Omental fat pad (tissue), 4 donors: ENCODE measurements at places on chromosomes 1 and 21. TPM values are rescaled to one million over a fixed set of nuclear protein-coding genes. Genes with fewer than 3 reads are reported as not detected.

BEND5 gene
- 1.0 TPM for total RNA-seq

TMIGD3 gene
- 17.1 TPM for total RNA-seq

FAM177B gene
- not detected for total RNA-seq

MRPS6 gene
- total RNA-seq = 26.4 TPM

RPS6KA1 gene
- total RNA-seq = 11.4 TPM

SPSB1 gene
- total RNA-seq = 33.5 TPM

DENND2D gene
- 19.5 TPM for total RNA-seq

PKLR gene
- not detected for total RNA-seq

GRCh38 chr1:37755290-37755689 lies 9.6 kb downstream of the EPHA10 start:
- DNase-seq = no peak

GRCh38 chr1:207659545-207660153 lies 14.7 kb downstream of the CR1L start:
- no peak for DNase-seq

- DNase-seq = no peak
Measured at GRCh38 chr1:6872573-6873261, 87.5 kb downstream of the CAMTA1 start.

DNA sequence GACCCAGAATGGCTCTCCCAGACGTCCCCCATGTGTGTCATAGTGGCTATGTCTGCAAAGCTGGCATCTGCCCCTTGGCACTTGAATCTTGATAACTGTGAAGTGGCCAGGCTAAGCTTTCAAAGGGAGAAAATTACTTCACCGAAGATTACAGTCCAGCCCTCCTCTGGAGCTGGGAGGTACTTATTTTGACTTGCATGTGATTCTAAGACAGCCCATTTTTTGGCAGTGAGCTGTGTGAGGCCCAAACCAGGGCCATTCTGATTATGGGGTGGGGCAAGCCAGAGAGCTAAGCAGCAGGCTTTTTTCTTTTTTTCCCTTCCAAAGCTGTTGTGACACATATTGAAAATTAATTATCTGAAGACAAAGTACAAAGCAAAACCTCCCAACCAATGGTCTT lies 42.1 kb upstream of the C8B start:
- no peak for DNase-seq

GRCh38 chr1:173744651-173745050 lies 29.9 kb downstream of the KLHL20 start:
- DNase-seq = no peak

- DNase-seq = no peak
Measured at GRCh38 chr1:53271446-53272090, 33.2 kb upstream of the MAGOH start.

DNA sequence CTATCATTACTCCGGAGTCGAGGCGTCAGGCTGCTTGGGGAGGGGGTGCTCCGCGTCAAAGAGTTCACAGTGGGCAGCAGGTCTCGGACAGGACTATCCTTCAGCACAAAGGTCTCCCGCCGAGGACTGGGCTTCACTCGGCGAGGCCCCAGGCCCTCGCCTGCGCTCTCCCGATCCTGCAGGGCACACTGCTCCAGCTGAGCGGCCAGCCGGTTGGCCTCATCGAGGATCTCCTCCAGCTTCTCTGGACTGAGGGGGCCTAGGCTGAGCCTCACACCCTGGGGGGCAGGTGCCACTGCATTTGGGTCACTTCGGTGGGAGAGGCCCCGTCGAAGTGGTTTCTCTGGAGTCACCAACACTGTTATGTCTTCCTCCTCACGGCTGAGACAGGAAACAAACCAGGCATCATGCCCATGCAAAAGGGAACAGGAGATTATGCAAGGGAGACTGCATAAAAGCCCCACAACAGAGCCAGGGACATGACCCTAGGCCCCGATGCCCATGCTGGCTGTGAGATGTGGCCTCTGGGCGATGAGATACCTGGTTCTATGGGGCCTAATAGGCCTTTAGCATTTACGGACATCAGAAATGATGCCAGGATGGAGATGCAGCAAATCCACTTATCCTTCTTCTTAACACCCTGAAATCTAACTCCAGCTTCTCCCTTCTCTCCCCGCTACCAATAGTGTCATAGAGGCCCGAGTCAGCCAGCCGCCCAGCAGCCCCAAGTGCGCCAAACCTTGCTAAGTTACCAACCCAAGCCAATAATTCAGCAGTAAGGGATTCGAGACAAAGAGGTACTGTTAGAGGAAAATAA lies 1.1 kb downstream of the PSRC1 start:
- no peak for DNase-seq

- DNase-seq = no peak
Measured at GRCh38 chr1:66090859-66091457, 298.3 kb downstream of the PDE4B start.

DNA sequence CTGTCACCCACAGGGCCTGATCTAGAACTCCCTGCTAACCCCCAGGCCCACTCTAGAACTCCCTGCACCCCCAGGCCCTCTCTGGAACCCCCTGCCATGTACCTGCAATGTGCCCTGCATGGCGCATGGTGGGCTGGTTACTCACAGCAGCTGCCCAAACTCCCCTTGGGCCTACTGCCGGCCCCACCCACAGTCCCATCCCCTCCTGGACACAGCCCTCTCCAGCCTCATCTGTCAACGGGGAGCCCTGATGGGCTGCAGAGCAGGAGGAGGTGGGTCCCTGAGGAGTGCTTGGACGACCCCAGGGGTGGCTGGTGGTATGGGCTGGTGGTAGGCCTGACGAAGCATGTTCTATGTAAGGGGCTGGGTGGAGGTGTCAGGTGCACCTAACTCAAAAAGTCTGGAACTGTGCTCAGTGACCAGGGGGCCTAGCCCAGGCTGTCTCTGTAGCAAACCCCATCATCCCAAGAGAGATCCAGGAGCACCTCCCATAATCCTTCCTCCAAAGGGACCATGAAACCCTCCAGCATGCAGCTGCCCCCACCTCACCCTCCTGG lies 19.0 kb upstream of the PRSS38 start:
- no peak for DNase-seq

DNA sequence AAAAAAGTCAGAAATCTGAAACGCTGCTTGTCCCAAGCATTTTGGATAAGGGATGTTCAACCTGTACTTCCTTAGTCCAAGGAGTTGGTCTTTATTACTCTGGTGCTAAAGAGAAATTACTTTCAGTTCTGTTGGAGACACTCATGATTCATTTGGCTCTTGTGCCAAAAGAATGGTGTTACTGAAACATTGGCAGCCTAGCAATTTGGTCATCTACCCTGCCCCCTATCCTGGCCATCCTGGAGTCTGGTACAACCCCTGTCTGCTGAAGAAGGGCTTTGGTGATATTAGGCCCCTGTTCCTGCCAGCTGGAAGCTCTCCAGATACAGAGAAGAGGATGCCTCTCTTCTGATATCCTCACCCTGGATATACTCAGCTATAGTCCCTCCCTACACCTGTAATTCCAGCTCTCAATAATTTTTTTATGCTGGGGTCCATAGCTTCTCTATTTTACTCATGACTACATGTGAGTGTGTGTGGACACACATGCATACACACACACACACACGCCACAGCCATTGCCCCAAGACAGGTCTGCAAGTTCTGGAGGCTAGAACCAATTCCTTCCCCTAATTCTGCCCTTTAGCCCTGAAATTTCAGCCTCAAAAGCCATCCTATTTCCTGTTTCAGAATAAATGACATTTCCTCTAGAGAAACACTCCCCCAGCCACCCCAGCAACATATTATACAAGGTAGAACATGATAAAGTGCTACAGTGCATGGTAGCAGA lies 40.0 kb downstream of the LHX8 start:
- DNase-seq = no peak

DNA sequence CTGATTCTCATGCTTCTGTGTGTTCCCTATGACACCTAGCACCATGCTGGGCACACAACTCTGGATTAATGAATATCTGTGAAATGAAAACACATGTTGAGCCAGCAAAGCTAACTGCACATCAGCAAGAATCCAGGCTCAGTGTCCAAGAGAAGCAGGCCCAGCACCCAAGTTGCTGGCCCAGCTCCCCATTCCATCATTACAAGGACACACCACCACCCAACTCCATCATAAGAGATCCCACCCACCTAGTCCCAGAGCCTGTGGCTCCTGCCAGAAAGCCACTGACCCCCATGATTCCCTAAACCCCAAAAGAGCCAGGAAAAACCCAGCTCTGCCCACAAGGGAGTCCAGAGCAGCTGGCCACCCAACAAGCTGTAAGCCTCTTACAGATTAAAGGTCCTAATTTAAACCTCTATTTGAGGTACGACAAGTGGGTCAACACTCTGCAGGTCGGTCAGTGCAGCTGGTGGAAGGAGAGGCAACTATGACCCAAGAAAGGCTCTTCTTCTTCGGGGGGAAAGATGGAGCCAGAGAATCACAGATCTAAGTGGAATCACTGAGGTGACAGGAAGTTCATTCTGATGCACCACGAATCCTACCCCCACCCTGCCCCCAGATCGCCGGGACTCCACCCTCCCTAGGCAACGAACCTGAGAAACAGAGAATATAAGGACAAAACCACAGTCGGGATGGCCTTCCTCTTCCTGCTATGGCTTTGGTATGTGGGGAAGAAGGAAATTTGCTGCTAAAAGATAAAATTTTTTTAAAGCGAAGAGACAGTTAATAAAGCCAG lies 58.2 kb downstream of the CD34 start:
- no peak for DNase-seq

DNA sequence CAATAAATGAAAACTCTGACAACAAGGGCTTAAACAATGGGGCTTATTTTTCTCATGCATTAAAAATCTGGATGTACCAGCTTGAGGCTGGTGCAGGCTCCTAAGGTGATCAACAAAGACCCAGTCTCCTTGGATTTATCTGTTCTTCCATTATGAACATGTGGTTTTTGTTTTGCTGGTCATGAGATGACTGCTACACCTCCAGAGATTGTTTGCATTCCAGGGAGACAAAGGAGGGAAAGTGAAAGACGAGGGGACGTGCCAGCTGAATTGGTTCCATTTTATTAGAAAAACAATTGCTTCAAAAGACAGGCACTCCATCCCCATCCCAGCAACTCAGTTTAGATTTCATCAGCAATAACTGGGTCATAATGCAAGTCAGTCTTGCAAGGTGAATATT lies 90.9 kb upstream of the KCNK1 start:
- DNase-seq = no peak

GRCh38 chr21:38937286-38937790 lies 131.6 kb downstream of the ETS2 start:
- no peak for DNase-seq

DNA sequence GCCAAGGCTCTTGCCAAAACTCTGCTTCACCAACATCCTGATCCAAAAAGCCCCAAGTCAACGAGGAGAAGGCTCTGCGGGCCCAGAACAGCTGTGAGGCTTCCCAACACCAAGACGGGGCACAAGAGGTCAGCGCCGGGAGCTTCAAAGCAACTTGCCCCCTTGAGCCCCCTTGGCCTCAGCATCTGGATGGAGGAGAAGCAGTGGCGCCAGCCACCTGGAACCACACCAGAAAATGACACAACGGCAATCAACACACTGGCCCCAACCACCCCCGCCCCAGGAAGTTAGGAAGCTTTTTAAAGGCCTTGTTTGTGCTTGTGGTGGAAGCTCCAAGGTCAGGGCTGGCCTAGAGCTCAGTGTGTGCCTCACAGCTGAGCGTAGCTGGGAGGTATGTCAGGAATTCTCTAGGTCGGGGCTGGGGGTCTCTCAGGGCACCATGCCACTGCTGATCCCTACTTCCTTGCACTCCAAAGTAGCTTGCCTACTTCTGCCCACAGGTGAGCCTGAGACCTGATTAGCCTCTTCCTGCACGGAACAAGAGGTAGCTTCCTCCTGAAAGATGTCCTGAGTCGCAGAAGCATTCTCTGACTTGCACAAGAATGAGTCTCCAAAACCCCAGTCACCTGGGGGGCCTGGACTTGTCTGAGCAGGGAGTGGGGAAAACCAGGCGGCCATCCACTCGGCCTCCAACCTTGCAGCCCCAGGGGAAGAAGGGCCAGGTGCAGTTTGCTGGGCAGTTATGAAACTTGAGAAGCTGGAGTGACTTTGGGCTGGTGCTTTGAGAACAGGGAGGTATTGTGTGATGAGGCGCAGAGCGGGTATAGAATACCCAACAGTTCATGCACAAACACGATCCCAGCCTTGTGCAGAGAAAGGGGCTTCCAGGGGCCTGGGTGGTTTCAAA lies 9.7 kb upstream of the SRP9 start:
- no peak for DNase-seq

GRCh38 chr1:72253132-72253531 lies 29.2 kb downstream of the NEGR1 start:
- no peak for DNase-seq
